ENCODE measurements at places on chromosomes 3 and 15.

DNA sequence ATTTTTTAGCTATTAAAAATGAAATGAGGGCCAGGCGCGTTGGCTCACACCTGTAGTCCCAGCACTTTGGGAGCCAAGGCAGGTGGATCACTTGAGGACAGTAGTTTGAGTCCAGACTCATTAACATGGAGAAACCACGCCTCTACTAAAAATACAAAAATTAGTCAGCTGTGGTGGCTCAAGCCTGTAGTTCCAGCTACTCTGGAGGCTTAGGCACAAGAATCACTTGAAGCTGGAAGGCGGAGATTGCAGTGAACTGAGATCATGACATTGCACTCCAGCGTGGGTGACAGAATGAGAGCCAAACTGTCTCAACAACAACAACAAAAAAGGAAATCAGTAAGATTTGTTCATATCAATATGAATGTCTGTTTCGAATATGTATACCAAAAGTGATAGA, 517.1 kb downstream of the ROBO1 start:
- no peak for DNase-seq

DNA sequence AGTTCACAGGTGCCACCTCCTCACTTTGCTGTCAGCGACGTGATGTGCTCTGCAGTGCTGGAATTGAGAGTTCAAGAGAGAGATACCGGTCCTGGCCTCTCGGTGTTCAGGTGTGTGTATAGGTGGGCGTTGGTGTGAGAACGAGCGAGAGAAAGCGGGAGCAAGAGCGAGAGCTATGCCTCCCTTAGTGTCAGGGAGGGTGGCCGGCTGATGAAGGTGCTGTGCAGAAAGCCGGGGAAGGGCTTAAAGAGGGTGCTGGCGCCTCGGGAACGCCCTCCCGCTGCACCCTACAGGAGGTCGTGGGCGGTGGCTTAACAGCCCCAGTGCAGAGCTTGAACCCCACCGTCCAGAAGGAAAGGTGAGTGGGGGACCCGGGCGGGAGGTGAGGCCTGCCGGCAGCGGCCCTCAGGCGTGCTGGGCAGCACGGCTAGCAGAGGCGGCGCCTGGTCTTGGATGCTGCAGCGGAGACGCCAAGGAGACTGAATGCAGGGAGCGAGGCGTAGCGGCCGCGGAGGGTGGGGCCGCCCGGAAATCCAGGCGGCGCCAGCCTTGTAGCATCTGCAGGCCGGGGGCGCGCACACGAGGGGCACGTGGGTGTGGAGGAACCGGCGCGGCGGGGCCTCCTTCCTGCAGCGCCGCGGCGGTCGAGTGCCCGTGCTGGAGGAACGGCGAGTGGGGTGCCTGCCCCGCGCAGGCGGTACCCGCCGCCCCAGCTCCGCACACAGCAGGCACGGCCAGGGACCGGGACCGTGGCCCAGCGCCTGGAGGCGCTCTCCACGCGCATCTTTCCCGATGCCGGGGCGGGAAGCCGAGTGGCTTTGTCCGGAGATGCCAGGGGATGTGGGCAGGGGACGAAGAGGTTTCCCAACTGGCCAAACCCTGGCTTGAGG, 246.8 kb upstream of the TOPAZ1 start:
- DNase-seq, result peak; percentile 52

DNA sequence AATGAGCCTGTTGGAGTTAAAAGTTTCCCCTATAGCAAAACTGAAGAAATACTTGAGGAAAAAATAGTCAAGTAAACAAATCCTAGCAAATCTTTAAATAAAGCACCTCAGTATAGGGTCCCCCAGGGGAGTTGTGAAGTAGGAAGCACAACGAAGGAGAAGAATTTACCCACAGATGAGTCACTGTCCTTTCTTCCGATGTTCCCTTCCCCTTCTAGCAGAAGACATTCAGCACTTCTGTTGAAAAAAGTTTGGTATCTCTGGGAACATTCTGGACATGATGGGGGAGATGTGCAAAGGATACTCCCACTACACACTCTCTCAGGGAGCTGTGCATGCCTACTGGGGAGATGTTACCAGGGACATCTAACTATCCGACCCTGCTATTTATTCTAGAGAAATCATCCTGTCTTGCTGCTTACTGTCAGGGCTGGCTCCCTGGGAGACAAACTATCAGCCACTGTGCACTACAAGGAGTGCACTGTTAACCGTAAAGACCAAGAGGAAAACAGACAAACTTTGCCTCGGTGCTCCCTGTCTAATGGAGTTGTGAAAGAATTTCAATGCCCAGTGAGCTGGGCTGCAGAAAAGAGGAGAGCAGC, 93.8 kb downstream of the RFTN1 start:
- peak; percentile 73 for DNase-seq

DNA sequence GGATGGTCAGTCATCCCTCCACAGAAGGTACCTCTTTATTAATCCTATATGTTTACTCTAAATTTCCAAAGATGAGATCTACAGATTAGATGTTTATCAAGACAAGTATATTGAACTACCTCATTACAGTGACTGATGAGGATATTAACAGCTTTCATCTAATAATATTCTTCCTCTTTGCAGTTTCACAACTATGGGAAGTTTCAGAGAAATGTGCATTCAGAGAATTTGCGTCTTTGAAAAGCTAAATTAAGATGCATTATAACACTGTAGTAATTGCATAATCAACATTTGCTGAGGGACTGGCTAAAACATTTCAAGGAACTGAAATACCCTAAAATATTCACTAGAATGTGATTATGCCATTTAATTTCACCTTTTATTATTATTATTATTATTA, 46.7 kb downstream of the MCF2L2 start:
- DNase-seq, result no peak

- DNase-seq, result no peak
Observed at GRCh38 chr15:85757073-85757938, 37.4 kb downstream of the KLHL25 start.

GRCh38 chr3:136946978-136947377, 10.8 kb upstream of the IL20RB start:
- no peak for DNase-seq

GRCh38 chr15:74303741-74304309, 63.6 kb downstream of the CYP11A1 start:
- DNase-seq, result no peak

DNA sequence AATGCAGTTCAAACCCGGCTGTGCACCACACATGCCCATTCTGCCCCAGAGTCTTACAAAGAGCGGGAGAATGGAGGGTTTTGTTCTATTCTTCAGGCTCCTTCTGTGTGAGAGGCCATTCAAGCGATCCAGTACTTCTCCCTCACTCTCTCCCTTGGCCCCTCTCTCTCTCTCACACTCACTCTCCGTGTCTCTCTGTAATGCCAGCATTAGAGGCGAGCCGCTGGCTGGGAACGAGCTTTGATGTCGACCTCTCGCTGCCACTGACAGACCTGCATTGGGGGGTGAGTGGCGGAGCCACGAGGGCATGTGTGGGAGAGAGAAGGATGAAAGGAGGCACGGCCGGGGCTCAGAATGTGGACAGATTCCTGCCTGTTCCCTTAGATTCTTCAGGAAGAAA, 231.7 kb upstream of the ARRDC4 start:
- DNase-seq, result no peak

DNA sequence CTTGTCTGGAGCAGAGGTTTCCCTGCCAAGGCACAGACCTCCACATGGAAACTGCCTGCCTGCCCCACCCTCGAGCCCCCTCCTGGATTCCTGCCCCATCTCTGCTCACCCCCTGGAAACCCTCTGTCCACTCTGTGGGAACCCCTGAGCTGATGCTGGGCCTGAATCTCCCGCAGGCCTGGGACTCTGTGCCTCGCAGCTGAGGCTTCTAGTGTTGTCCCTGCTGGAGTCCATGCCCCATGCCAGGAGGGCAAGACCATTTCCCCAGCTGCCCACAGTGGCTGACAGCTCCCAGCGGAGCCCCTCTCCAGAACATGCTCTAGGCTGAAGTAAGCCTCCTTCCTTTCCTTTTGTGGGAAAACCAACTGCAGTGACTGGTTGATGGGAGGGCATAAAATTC, 46.9 kb downstream of the SRGAP3 start:
- no peak for DNase-seq

DNA sequence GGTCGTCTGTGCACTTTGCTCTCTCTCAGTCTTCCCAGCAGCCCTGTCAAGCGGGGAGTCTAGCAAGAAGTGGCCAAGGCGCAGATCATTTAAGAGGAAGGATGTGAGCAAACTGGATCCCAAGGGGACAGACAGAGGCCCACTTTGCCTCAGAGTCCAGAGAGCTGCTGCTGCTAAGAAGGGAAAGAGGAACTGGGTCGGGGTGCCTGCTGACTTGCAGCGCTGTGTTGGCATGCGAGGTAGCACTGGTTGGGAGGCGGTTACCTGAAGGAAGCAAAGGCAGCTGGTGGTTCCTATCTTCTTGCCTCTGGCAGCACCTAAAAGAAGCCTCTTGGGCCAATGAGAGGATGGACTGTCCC, 28.1 kb downstream of the SMAD3 start:
- DNase-seq, result no peak

GRCh38 chr3:108914774-108915641, 38.7 kb downstream of the GUCA1C start:
- peak; percentile 64 for DNase-seq

GRCh38 chr15:96331945-96332636, 1.6 kb downstream of the NR2F2 start:
- DNase-seq, result peak; percentile 58

- DNase-seq, result no peak
Observed at GRCh38 chr3:45948881-45949280, 5.6 kb downstream of the CXCR6 start.

DNA sequence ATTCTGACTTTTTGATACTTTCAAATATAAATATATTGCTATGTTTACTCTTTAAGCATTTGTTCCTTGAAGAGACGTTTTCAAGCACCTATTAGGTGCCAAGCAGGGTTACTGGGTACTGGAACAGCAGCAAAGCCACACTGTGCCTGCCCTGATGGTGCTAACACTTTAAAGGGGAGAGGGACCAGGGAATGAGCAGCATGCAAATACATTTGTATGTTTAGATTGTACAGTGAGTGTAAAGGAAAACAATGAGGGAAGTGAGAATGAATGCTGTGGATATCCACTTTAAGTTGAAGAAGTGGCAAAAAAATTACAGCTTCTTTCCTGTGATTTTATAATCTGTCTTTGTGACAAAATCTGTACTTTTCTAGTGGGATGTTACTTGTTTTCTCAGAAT, 400.2 kb upstream of the ATP11B start:
- no peak for DNase-seq

DNA sequence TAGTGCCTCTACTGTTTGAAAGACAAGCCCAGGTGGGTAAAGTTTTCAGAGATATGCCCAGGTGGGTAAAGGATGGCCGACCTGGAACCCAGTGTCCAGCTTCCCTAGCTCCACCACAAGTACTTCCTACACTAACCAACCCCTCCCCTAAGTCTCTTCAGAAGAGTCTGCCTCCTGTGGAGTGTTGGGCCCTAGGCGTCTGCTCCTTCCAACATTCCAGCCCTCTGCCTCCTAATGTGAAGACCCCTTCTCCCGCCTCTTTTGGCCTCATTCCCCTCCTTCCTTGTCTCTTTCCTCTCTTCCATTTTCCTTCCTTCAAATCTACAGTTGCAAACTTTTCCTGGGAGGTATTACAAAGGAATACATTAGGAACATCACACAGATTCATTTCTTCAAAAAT, 38.6 kb downstream of the CNTN3 start:
- no peak for DNase-seq

DNA sequence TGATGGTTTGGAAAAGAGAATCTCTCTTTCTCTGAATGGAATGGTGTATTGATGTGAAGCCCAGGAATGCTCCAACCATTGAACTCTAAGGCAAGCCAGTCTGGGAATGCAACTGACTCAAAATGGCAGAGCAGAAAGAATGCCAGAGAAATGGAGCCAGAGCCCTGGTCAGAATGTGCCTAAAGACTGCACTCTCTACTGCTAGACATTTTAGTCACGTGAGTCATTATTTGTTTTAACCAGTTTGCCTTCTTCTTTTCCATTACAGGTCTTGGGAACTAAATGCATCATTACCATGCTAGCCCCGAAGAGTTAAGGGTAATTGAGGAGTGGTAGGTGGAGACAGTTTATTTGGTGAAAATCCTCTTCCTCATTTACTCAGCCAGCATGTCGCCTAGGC, 67.3 kb upstream of the TRIM42 start:
- no peak for DNase-seq

GRCh38 chr3:122907471-122907870, 112.6 kb downstream of the SLC49A4 start:
- DNase-seq, result no peak

Measured in EH (cell line).